ENCODE measurements at places on chromosomes 13 and 19.
A peak's percentile ranks its signal among the peaks of the same experiment; 100 is the strongest.

DNA sequence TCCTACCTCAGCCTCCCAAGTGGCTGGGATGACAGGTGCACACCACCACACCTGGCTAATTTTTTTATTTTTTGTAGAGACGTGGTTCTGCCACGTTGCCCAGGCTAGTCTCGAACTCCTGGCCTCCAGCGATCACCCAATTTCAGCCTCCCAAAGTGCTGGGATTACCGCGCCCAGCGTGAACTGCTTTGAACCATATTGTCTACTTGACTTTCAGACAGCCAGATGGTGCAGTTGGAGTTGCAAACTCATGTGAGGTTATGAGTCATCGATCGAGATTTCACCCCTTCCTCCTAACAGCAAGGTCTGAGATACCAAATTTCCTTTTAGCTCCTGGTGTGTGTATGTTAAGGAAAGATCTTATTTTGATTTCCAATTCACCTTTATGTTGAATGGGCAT, 2.7 kb downstream of the SLC27A1 start:
- peak; percentile 78 for DNase-seq

GRCh38 chr19:6023085-6023682, 45.2 kb upstream of the RANBP3 start:
- DNase-seq, result peak; percentile 26

DNA sequence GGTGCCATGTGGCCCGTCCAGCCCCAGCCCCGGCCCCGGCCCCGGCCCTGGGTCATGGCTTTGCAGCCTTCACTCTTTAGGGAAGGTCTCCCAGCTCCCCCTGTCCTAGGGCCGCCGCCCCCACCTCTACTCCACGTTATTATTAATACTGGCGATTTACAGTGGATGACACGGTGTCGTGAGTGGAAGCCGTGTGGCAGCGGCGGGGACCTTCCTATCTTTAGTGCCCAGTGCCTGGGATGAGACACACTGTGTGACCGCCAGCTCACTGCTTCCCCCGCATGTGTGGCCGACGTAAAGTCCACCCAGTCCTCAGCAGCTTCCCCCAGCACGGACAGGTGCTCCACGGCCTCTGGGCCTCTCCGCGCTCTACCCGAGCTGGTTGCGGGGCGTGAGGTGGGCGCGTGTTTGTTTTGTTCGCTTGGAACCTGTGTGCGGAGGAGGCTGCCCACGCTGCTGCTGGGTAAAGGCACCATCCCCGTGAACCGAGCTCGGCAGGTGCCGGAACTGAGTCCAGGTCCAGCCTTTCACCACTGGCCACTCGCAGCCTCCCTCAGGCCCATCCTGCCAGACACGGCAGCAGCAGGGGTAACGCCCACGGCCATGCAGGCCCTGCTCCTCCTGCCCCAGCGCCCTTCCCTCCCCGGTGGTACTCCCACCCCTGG, 70.9 kb upstream of the MCF2L start:
- no peak for DNase-seq

GRCh38 chr13:112362021-112362420, 14.1 kb upstream of the SPACA7 start:
- DNase-seq, result no peak

GRCh38 chr13:43487461-43487860, 299.3 kb downstream of the ENOX1 start:
- no peak for DNase-seq

DNA sequence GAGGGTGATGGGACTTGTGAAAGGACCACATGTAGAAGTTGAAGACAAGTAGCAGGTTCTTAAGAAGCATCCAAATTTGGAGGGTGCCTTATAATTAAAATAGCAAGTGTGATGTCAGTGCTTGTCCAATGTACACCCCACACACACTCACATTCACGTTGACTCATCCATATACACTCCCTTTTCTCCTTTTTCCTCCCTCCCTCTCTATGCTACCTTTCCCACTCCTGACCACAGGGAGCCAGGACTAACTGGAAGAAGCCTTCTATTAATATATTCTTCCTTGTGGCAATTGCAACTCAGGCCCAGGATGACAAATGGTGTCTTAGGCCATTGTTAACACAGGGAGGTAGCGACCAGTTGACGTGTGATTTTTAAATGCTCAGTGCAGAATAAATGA, 16.3 kb upstream of the GPR183 start:
- DNase-seq, result no peak

GRCh38 chr13:73338389-73338788, 279.6 kb downstream of the KLF5 start:
- DNase-seq, result no peak

DNA sequence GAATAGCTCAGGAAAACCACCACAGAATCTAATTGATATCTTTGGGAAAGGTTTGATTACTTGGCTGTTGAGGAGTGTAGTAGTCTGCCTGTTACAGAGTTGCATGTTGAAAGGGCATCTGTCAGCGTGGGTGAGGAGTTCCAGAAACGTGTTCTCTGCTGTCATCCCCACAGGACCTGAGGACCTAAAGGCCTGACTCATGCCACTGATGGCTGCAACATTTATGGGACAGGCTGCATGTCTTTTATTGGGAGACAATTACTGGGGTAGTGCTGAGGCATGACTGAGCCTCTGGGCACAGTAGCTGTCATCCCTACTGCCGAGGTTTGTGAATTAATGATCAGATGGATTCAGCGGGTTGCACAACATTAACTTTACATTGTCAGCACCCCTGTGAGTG, 525.9 kb downstream of the GPC6 start:
- DNase-seq, result no peak

- no peak for DNase-seq
These were observed 92.7 kb downstream of the TSHZ3 start for GRCh38 chr19:31256593-31256960.

- peak; percentile 73 for DNase-seq
These were observed 4.4 kb upstream of the PROZ start for GRCh38 chr13:113153810-113154748.

- peak; percentile 40 for DNase-seq
These were observed 107.5 kb downstream of the KLF12 start for GRCh38 chr13:74026753-74027152.

DNA sequence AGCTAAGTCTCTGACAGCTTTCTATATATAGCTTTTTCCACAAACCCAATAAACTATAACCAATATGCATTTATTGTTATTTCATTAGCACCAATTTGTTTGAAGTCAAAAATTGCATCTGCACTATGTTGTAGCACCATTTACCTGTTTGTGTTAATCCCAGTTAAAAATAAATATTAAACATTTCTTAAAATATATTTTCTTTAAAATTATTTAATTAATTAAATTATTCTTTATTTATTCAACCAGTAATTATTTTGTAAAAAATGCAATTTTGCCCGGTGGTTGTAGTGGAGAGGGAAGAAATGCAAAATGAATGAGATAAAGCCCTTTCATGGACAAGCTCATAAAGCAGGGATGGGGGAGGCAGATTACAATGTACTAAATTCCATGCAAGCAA, 1257.9 kb downstream of the PCDH17 start:
- DNase-seq, result no peak

GRCh38 chr19:56841193-56841543, 642 bp upstream of the PEG3 start:
- DNase-seq, result peak; percentile 3

DNA sequence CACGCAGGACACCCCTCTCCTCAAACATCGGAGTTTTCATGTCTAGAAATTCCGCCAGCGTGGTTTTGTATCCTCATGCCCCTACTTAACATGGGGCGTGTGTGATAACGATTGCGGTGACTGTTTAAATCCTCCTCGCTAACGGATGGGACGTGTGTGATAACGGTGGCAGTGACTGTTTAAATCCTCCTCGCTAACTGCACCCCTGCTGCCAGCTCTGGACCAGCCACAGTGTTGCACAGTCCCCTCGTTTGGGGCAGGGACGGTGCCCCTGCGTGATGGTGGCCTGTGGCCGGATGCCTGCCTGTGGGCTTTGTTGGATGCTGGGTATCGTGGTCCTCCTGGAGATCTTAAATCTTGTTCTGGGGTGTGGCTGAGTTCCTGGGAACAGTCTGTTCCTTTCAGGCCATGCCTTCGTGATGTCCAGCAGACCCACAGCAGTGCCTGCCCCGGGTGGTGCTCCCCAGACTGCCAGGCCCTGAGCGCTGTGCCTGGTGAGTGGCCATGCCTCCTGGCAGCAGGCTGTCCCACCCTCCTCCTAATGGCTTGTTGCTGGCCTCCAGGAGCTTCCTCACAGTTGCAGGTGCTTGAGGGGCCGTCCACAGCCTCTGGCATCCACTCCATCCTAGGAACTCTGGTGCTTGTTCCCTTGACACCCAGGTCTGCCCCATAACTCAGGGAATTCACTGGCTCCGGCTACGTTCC, 122.5 kb upstream of the MCF2L start:
- DNase-seq, result no peak

- DNase-seq, result no peak
These were observed 502.8 kb upstream of the SLITRK5 start for GRCh38 chr13:87168390-87168789.

- no peak for DNase-seq
These were observed 235.1 kb upstream of the ATXN8OS start for GRCh38 chr13:69872321-69873047.

- DNase-seq, result no peak
These were observed 71.6 kb upstream of the SLITRK1 start for GRCh38 chr13:83953916-83954315.

DNA sequence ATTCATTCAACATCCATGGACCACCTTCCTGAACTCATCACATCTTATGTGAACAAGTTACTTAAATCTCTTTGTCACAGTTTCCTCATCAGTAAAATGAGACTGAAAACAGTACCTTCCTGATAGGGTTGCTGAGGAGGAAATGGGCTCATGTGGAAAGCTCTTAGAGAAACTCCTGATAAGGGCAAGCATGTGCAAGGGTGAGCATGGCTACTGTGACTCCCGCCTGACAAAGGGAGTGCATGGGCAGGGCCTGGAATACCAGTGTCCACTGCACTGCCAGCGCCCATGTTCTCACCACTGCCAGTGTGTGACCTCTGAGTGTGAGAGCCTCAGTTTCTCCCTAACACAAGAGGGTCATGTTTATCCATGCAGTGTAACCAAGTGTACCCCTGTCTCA, 27.3 kb upstream of the IL17D start:
- no peak for DNase-seq

GRCh38 chr13:112532837-112533745, 54.9 kb downstream of the TUBGCP3 start:
- DNase-seq, result peak; percentile 92

GRCh38 chr19:31232871-31233270, 116.4 kb downstream of the TSHZ3 start:
- no peak for DNase-seq

DNA sequence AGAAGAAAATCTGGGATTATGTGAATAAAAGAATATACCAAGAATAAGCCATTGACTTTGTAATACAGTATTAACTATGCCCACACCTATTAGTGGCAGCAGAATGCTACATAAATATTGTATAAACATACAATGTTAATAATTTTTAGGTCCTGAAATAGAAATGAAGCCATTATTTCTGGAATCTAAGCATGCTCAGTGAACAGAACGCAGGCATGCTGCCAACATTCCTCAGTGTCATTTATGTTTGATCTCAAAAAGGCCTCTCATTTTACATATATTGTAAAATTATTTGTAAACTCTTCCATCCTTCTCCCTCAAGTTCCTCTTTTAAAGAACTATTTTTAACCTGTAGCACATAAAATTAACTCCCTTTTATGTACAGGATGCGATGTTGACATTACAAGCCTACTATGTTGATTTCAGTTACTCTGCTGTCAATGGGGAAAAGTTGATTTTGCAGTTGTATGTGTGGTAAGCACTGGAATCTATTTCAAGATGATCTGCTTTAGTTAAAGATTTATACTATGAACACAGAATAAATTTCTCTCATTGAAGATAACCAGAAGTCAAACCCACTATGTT, 118.8 kb downstream of the VWA8 start:
- DNase-seq, result peak; percentile 53

GRCh38 chr19:42275517-42275916, 6.5 kb downstream of the CIC start:
- DNase-seq, result no peak

DNA sequence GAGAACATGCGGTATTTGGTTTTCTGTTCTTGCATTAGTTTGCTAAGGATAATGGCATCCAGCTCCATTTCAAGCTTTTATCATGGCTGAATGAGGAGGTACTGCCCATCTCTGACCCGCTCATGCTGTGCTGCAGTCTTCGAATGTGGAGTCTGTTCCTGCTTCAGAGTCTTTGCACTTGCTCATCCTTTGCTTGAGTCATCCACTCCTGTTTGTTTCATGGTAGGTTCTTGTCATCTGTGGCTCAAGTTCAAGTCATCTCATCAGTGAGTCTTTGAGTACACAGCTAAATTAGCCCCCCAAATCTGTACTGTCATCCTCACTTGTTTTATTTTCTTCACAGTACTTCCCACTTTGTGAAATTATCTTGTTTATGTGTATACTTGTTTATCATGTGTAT, 5.4 kb downstream of the UCHL3 start:
- DNase-seq, result no peak

DNA sequence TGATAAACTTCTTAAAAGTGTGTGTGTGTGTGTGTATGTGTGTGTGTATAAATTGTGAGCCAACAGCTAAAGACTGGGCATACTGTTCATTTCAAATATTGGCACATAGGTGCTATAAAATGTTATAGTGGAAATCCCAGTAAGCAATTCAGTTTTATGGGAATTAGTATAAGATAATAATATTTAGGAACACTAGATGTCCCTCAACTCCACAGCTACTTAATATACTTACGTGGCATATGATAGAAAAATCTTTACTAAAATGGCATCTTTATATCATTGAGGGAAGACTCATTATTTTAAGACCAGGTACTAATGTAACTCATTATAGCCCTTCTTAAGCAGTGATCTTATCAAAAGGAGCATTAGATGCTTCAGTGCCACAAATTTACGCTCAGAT, 266.2 kb downstream of the MAB21L1 start:
- no peak for DNase-seq

DNA sequence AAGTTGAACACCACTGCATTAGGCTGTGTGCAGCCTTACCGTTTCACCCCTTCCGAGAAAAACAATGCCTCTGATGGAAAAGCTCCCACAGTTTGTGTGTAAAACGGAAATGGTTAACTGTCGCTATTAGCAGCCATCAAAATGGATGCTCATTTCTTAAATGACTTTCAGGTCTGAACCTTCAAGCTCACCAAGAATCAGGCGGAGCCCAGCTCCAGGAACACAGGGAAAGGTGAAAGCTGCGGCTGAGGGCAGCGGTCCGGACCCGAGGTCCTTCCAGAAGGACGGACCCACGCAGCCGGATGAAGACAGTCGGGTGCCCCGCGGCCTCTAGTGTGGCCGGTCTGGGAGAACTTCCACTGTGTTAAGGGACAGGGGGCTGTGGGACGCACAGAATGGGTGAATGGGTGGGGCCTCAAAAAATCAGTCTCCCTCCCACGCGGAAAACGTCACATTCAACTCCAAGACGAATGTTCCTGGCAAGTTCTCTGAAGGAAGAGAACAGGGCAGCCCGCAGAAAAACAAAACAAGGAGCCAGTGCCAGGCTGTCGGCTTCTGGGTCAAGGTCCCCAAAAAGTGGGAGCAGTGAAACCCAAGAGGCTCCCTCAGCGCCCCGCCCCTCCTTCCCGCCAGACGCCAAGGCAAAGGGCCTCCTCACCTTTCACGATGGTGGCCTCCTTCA, 4.9 kb downstream of the IRS2 start:
- DNase-seq, result no peak

GRCh38 chr19:57755031-57755430, 8.4 kb downstream of the ZNF776 start:
- no peak for DNase-seq

GRCh38 chr19:32336259-32337083, 8.9 kb upstream of the ZNF507 start:
- no peak for DNase-seq

Data from common myeloid progenitor, CD34-positive (primary cell).